ENCODE measurements at places on chromosomes 6 and 20.

GRCh38 chr6:67633058-67633457 lies 1002.0 kb upstream of the ADGRB3 start:
- DNase-seq, result no peak

GRCh38 chr6:109867970-109868358 lies 110.1 kb upstream of the GPR6 start:
- DNase-seq, result no peak

GRCh38 chr6:119879731-119880130 lies 530.2 kb upstream of the MAN1A1 start:
- no peak for DNase-seq

DNA sequence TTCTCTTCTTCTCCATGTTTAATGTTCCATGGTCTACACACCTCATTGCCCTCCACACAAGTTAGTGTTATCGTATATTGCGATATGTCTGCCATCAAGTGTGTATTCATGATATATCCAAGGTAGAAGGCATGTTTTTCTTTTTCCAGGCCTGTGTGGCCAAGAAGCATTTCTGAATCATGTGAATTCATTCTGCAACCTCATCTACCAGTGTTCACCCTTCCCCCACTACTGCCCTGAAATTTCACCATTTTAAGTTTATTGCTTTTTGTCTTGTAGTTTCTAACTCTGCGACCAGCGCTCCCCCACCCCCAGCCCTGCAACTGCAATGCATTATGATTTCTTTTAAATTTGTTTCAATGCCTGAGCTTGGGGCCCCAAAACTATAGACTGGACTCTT lies 618.0 kb upstream of the FLRT3 start:
- no peak for DNase-seq

DNA sequence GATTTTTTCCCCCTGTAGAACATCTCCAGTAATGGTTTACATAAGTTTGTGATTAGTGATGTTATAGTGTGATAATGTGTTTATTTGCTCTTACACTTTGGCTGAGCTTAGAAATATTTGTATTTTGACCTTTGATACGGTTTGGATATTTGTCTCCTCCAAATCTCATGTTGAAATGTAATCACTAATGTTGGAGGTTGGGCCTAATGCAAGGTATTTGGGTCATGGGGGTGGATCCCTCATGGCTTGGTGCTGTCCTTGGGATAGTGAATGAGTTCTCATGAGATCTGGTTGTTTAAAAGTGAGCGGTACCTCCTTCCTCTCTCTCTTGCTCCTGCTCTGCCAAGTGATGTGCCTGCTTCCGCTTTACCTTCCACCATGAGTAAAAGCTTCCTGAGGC lies 147.2 kb downstream of the CCDC170 start:
- no peak for DNase-seq

GRCh38 chr6:144657691-144658090 lies 372.6 kb downstream of the UTRN start:
- no peak for DNase-seq

DNA sequence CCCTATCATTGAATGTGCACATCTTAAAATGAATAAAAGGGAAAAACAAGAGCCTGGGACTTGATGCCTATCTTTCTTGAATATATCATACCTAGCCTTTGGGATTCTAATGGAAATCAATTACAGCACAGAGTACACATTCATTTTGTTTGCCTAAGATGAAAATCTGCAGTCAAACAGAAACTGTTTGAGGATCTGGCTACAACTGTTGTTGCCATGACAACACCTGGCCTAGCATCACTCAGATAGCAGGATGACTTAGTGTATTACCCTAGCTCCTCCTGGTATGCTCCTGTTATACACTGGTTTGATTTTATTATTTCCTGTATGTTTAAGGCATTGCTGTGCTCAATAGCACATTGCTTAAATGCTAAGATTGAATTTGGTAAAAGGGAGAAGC lies 71.5 kb upstream of the LAMP5 start:
- DNase-seq, result no peak

DNA sequence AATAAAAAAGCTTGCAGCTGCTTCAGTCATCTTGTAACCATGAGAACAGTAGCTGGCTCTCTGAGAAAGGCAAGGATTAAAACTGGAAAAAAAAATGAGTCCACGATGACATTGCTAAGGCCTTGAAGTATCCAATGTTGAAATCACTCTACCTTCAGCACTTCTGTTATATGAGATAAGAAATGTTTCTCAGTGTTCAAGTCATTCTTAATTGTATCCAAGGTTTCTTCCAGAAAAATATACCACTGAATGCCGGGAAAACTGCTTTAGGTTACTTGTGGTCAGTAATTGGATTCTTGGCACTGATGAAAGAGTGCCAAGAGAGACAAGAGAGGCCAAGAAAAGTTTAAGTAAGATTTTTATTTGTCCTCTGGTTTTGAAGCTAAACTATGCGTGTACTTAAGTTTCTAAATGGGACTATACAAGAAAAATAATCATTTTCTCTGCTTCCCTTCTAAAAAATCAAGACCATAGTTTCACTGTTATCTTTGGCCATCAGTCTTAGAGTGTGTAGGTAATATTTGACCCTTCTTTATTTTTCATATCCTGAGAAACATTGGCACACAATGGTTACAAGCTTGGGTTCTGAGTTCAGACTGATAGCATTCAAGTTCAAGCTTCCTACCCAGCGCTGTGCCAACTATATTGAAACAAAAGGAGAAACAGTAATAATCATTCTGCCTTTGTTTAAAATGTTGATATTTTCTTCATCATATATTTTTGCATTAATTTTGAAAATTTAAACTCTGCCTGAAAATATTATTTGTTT lies 84.6 kb downstream of the TRDN start:
- no peak for DNase-seq

- no peak for DNase-seq
Observed at GRCh38 chr20:45934046-45934585, 367 bp upstream of the PCIF1 start.

GRCh38 chr6:10407674-10408054 lies 7.2 kb downstream of the TFAP2A start:
- no peak for DNase-seq

GRCh38 chr6:42340511-42340910 lies 111.2 kb downstream of the TRERF1 start:
- no peak for DNase-seq

Measured in HS-5 (cell line).